ENCODE measurements at places on chromosomes 7 and 10.

DNA sequence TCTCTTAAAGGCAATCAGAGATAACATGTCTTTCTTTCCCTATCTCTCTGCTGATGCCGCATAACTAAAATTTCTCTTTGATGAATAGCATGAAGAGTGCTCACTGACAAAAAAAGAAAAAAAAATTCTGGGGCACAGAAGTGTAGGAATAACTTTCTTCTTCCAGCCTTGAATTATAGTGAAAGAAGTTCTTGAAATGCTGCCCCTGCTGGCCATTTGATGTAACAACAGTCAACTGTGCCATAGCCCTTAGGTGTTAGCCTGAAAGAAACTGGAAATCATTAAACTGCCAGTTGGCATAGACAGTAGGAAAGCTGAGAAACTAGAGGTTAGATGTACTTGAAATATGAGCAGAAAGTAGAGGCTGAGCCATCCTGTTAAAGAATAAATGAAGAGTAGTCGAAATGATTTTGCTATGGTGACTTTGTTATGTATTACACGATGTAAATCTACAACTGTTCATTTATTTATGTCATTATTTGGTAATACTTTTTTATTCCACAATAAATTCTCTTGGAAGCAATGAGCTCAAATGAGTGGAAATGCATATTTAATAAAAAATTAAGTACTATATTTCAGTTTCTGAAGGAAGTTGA is 48.3 kb upstream of the FAM171A1 start:
- DNase-seq: peak; percentile 72

GRCh38 chr7:47803025-47803424 is 145.2 kb downstream of the PKD1L1 start:
- DNase-seq: no peak

DNA sequence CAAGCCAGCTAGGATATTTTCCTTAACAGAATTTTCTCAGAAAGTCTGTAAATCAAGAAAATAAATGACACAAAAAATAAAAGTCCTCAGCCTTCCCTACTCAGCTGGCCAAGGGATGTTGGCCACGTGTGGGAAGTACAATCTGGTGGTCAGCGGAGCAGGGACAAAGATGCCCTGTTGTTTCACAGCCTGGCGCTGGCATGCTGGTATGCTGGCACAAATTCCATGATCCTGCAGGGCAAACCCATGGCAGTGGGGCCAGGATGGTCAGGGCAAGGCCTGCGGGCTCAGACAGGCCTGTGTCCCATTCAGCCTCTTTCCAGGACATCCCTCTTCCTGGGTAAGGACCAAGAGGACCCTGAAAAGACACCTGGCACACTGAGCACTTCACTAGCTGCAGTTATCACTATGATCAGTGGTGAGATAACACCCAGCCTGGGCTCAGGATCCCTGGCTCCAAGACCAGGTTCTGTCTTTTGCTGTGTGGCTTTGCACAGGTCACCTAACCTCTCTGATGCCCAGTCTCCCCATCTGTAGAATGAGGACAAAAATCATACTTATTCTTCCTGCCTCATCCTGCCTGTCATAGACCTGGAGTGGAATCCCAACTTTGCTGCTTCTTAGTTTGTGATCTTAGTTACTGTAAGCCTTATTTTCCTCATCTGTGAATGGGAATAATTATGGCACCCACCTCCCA is 10.8 kb upstream of the HSPA12A start:
- DNase-seq: no peak

GRCh38 chr10:84415539-84416244 is 87.3 kb downstream of the CCSER2 start:
- no peak for DNase-seq

DNA sequence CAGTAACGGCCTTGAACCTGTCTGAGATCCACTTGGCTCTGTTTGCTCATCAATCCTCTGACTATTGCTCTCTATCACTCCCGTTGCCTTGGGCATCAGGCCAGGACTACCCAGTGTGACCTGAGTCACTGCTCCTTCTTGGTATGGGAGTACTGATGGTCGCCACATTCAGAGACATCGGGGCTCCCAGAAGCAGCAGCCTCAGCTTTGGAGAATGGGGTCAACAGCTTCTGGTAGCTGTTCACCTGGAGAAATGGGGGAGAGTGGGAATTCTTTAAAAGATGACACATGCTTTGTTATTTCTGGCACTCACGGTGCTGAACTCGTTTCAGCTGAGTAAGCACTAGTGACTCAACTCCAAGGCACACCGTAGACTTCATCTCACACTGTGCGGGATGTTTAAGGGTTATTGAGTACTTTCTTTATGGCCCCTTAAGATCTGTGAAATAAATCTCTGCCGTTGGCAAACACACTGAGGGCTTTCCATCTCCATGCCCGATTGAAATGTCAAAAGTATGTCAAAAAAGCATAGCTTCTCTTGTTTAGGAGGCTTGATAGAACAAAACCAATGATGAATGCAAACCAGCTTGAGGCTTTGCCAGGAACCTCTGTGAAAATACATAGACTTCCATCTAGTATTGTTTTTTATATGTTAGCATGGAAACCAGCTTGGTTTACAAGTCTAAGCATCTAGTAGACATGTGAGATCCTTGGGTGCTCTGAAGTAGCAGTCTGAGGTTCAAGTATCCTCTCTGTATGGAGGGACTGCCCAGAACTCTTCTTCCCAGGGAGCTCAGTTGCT is 333.1 kb downstream of the CXCL12 start:
- no peak for DNase-seq

DNA sequence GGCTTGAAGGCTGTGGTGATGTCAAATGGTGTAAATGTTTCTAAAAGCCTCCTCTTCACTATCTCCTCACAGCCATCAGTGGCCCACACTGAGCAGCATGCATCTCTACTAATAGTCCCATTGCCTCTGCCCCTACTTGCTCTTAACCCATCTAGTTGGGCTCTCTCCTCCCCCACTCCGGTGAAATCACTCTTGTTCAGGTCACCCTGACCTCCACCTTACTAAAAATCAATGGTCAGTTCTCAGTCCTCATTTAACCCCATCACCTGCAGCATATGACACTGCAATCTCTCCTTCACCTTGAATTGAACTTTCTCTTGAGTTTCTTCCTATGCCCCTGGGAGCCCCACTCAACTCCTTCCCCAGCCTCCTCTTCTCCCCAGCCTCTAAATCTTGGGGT is 355.1 kb upstream of the AOAH start:
- DNase-seq: no peak

- DNase-seq: no peak
These were observed 78.5 kb upstream of the LANCL2 start for GRCh38 chr7:55286666-55287065.

DNA sequence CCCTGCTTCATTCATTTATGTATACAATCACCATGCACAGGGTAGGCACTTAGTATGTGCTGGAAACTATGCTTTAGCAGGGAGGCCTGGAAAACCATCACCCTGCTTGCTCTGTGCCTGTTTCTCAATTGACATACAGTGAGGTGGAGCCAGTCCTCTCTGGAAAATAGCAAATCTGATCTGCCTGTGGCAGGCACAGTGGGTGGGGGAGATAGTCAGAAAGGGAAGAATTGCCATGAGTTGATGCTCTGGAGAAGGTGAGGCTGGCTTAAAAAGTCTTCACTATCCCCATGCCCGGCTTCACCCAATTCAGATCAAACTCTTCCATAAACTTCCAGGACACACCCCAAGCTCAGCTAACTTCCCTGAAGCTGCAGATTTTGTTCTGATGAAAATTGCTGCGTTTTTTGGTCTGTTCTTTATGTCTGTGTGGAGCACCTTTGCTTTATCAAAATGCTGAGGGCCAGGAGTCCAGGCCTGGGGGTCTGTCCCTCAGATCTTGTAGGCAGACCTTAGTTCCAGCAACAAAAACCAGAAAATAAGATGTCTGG is 84.8 kb downstream of the ANK3 start:
- no peak for DNase-seq

GRCh38 chr7:85730012-85730411 is 543.2 kb upstream of the SEMA3D start:
- DNase-seq: no peak

GRCh38 chr7:7705318-7705717 is 13.1 kb downstream of the RPA3 start:
- no peak for DNase-seq

DNA sequence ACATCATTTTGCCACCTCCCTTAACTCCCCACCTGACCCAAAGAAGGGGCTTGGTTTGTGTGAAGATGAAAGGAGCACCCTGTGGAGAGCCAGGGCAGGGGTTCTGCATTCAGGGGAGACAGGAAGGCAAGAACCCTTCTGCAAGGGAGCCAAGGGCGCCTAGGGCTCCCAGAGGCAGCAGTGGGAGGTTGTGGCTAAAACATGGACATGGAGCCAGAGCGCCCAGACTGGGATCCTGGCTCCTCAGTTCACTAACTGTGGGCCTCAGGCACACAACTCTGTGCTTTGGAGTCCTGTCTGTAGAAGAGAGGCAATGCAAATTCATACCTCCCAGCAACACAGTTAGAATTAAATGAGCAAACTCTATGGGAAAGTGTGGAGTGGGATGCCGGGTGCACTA is 123.1 kb upstream of the MACROH2A2 start:
- no peak for DNase-seq

DNA sequence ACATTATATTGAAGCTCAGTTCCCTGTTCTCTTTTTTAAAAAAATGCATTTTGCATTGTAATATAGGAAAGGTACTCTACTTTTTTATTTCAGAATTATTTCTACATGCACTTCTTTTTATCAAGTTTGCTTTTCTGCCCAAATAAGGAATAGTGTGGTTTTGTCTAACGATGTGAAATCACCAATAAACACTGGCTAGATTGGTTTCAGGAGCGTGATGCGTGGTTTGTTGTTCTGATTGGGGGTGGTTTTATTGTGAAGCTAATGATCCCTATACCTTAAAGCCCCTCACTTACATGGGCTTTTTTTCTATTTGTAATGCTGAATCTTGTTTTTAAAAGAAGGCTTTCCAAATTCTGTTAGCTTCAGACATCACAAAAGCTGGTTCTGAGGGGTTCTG is 17.6 kb downstream of the ENTPD7 start:
- DNase-seq: no peak

- no peak for DNase-seq
These were observed 7.3 kb upstream of the ELFN1 start for GRCh38 chr7:1662767-1663166.

DNA sequence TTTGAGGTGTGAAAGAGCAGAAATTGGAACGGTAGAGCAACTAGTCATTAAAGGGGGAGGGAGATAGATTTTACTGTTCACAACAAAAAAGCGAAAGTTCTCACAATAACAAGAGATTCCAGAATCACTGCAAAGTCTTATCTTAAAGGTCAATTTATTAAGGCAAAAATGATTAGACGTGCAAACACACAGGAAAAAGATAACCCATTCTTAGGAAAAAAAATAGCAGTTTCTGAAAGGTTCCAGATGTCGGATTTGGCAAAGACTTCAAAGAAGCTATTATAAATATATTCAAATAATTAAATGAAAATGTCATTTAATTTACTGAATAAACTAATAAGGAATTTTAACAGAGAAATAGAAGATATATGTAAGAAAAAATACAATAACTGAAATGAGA is 70.8 kb upstream of the GNAI1 start:
- DNase-seq: no peak

DNA sequence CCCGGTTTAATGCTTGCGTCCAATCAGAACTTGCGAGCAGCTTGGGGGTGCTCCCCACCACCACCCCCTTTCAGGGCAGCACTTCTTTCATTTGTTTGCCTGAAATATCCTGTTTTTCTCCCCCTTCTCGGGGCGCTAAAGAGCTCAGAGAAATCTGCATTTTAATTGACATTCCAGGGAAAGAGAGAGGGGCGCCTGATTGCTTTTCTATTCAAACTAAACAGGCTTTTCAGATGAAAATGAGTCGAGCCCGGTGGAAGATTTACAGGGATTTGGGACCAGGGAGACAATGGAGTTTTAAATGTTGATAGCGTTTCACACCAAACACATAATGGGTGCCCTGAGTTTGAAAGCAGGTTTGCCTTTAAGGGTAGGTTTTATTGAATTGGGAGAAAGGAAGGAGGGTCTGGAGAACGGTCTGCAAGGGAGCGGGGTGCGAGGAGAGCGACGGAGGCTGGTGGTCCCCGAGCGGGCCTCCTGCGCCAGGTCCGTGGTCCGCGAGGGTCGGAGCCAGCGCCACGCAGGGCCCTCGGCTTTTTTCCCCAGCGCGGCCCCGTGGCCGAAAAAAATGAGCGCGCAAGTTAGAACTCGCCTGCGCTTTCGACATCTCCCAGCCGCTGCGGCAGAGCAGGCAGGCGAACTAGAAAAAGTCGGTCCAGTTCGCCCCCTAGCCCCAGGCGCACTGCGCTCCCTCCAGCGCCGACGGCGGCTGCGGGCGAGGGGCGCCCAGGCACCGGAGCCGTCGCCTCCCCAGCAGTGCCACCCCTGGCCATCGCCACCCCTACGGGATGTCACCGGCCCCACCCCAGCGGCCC is 1.3 kb downstream of the FGFR2 start:
- peak; percentile 23 for DNase-seq

- no peak for DNase-seq
These were observed 183.4 kb upstream of the ADCY1 start for GRCh38 chr7:45390731-45391130.

GRCh38 chr10:79244068-79244442 is 103.2 kb upstream of the PPIF start:
- DNase-seq: no peak

- peak; percentile 87 for DNase-seq
These were observed at the start of gene PLXDC2 for GRCh38 chr10:19816411-19817230. Gene PLXDC2, plus strand, starts transcription at chr10:19816432.

GRCh38 chr10:48450741-48451466 is 144.4 kb downstream of the MAPK8 start:
- DNase-seq: no peak

GRCh38 chr7:50693455-50694130 is 89.1 kb downstream of the GRB10 start:
- DNase-seq: no peak

DNA sequence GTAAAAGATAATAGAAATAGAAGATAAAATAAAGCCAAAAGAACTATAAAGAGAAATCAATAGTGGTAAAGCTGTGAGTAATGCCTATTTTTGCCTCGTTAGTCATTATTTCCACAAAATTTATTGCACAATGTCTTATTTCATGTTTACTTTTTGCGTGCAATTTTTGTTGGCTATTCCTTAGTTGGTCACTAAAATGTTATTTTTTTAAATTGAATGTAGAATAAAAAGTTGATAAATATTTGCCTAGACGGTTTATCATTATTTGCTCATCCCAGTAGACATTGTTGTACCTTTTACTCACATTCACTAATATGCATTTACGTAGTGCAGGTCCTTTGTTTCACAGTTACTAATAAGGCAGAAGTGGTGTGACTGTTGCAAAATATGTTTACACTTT is 227.8 kb upstream of the BMPER start:
- DNase-seq: no peak

Data from hematopoietic multipotent progenitor cell treated with erythropoietin and hydrocortisone succinate and interleukin-3 and kit ligand, for 4 days (in vitro differentiated cells).